Neural crest cell (in vitro differentiated cells): ENCODE measurements at places on chromosomes 12 and 14. TPM values are rescaled to one million over a fixed set of nuclear protein-coding genes. Genes with fewer than 3 reads are reported as not detected.

DNA sequence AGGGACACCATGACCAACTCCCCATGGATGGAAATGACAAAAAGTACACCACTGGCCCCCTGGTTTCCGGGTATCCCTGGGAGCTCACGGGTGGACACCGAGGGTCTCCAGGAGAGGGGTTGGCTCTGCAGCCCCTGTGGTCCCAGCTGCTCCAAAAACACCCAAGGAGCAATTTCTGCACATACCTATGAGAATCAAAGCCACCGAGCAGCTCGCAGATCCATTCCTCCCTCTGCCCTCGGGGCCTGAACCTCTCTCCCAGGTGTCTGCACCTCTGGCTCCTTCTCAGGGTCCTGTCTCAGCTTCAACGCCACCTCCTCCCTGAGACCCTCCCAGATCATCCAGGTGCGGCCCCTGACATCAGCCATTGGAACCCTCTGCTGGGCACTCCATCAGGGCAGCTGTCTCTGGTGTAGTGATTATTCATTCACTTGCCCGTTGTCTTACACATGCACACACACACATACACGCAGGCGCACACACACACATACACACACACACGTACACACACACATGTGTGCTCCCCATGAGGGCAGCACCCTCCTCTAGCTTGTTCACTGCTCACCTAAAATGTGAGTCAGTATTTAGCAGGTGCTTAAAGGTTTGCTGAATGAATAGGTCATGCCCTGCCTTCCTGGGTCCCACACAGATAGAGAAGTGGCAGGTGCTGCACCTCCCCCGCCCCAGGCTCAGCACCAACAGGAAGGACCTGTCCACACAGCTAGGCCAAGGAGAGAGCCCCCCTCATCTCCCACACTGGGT, 5.9 kb downstream of the RIMBP2 start:
- no peak for DNase-seq

- no peak for DNase-seq
Observed at GRCh38 chr12:30843211-30843610, 83.3 kb upstream of the TSPAN11 start.

DNA sequence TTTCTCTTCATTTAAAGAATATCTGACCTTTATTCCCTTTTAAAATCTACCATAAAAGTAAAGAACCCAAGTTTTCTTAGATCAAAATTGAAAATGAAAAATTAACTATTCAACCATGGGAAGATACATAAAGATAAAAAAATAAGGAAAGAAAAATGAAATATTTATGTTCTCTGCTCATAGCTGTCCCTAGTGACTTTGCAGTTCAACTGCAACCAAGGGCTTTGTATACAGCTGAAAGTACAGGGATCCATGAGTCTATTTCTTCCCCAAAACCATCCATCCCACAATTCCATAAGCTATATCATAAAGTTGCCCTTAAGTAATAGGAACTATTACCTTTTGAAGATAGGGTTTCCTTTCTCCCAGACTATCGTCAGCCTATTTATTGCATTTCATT, 113.1 kb downstream of the ITPR2 start:
- DNase-seq, result no peak

DNA sequence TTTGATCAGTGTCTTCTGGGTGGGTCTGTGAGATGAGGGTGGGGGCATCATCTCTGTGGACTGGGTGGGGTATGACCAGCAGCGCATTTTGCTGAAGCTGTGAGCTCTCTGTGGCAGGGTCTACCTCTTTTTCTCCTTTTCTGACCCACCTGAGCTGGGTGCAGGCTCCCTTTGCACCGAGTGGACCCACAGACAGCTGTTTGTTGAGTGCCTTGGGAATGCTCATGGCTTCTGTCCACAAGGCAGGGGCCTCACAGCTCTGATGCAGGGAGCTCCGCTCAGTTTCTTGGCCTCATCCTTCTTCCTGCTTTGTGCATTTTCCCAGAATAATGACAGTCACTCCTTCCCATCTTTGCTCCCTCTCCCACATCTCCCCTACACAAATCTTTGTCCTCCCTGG, 380.6 kb downstream of the DPF3 start:
- no peak for DNase-seq

GRCh38 chr12:86496595-86496994, 240.4 kb upstream of the MGAT4C start:
- DNase-seq, result no peak

The PRH2 gene
- not detected in 2 replicates for total RNA-seq

DNA sequence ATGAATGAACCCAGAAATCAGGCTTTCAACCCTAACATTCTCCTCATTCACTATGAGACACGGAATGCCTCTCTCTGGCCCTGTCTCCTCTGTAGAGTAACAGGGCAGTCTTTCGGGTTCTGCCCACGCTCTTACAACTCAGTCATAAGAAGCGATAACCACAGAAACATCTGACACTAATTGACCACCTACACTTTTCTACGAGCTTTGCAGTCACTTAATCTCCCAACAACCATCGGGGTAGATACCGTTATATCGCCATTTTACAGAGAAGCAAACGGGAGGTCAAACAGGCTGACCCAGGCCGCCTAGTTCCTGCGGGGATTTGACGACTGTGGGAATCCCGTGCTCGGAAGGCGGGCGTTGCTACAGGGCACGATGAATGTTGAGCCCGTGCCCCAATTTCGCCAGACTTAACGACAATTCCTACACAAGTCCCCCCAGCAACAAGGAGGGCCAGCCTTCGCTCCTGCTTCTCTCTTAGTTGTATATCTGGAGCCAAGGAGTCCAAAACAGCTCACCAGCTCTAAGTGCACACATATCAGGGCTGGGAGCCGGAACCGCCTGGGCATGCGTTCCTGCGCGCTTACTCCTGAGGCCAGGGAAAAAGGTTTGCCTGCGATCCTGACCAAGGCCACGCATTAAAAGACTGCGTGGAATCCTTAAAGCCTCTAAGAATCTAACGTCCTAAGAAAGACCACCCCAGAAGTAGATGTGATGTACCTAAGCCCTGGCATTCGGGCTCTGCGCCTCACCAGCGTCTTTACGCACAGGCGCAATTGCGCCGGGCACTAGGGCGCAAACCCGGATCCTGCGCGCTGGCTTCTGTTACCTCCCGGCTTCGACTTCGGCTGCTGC, 38.7 kb upstream of the TBX5 start:
- DNase-seq, result no peak
